Caco-2 (cell line): ENCODE measurements at places on chromosomes 3 and 15.

GRCh38 chr15:99096173-99096893, 8.5 kb upstream of the SYNM start:
- no peak for DNase-seq

- no peak for DNase-seq
Observed at GRCh38 chr3:178833695-178834094, 237.9 kb downstream of the ZMAT3 start.

- no peak for DNase-seq
Observed at GRCh38 chr3:58404396-58404795, 29.2 kb downstream of the PDHB start.

DNA sequence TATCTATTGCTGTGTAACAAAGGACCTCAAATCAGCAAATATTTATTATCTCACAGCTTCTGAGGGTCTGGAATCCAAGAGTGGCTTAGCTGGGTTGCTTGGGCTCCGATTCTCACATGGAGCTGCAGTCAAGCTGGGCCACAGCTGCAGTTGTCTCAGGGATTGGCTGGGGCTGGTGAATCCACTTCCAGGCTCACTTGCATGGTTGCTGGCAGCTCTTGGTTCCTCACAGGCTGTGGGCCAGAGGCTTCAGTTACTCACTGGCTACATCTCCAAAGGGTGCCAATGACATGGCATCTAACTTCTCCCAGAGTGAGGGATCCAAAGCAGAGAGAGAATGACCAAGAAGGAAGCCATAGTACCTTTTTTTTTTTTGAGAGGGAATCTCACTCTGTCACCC, 13.9 kb upstream of the SYNM start:
- DNase-seq = no peak

- no peak for DNase-seq
Observed at GRCh38 chr15:81765816-81766215, 280.0 kb downstream of the MEX3B start.

GRCh38 chr15:78265752-78266224, 1.4 kb downstream of the DNAJA4 start:
- DNase-seq = no peak

GRCh38 chr3:38773528-38773927, 42.5 kb downstream of the SCN10A start:
- DNase-seq = no peak

GRCh38 chr3:22113453-22113852, 362.4 kb upstream of the ZNF385D start:
- DNase-seq = no peak

- no peak for DNase-seq
Observed at GRCh38 chr15:47586653-47587224, 130.6 kb upstream of the SEMA6D start.

- DNase-seq = no peak
Observed at GRCh38 chr3:56800130-56800831, 1.5 kb downstream of the ARHGEF3 start.
